ENCODE measurements at places on chromosomes 4 and X. TPM values are rescaled to one million over a fixed set of nuclear protein-coding genes. Genes with fewer than 3 reads are reported as not detected.

GRCh38 chrX:39309018-39309635 is 507.9 kb downstream of the MID1IP1 start:
- no peak for DNase-seq

GPM6B gene
- 1.1 TPM for polyA plus RNA-seq

MAGEH1 gene
- 7.0 TPM for polyA plus RNA-seq

CPZ gene
- polyA plus RNA-seq = 0.04 TPM
